ENCODE measurements at places on chromosomes 5 and 9. TPM values are rescaled to one million over a fixed set of nuclear protein-coding genes. Genes with fewer than 3 reads are reported as not detected.

Gene IFNA2
- not detected for total RNA-seq

Gene KIF12
- total RNA-seq: not detected

Gene NTRK2
- 0.34 TPM for total RNA-seq

Gene ECM2
- total RNA-seq: not detected

Gene MTX3
- total RNA-seq: 17.0 TPM

Gene ACTBL2
- total RNA-seq: not detected

Gene SH3RF2
- 0.45 TPM for total RNA-seq

Gene TMC1
- total RNA-seq: not detected

Gene PCDHA11
- not detected for total RNA-seq

Gene P4HA2
- 16.8 TPM for total RNA-seq

Gene PPP3R2
- total RNA-seq: not detected

Gene GABRA6
- not detected for total RNA-seq

Gene PCDHA9
- total RNA-seq: not detected

Gene PCDHB9
- not detected for total RNA-seq

Gene PGM5
- not detected for total RNA-seq

Gene ZNF618
- 0.41 TPM for total RNA-seq

Gene FCHO2
- 0.75 TPM for total RNA-seq

Gene CIZ1
- total RNA-seq: 128 TPM

Gene ITGA2
- total RNA-seq: 6.5 TPM
